T-helper 2 cell (primary cell): ENCODE measurements at places on chromosomes 12 and 14.

GRCh38 chr14:77589099-77589498 lies 27.3 kb downstream of the SPTLC2 start:
- no peak for DNase-seq

DNA sequence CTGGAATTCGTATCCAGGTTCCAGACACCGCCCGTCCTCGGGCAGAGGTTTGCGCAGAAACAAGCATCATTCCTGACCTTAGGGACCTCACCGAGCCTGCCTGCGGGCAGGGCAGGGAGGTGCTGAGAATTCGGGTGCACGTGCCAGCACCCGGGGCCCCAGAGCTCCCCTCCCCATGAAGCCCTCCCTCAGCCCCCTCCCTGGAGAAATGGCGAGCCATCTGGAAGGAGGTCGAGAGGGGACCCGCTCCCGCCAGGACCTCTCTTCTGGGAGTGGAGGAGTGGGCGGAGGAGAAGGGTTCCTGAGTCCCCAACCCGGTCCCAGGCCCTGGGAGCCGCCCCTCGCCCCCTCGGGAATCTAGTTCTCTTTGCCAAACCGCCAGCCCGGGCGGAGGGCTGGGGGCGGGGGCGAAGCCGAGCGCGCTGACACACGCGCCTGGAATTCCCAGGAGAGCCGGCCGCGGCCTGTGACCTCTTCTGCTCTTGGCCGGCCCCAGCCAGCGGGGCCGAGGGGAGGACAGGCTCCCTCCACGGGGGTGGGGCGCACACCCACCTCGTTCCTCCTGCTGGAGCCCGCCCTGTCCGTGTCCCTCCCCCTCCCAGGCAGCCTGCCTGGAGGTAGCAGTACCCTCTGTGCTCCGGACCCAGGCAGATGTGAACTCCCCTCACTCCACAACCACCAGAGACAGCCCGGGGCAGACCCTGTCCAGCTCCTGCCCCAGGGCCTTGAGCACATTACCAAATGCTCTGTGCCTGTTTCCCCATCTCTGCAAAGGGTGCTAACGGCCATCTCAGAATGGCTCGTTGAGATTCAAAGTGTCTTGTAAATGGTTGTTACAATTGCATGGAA lies 23.0 kb upstream of the GPR132 start:
- DNase-seq, result no peak

DNA sequence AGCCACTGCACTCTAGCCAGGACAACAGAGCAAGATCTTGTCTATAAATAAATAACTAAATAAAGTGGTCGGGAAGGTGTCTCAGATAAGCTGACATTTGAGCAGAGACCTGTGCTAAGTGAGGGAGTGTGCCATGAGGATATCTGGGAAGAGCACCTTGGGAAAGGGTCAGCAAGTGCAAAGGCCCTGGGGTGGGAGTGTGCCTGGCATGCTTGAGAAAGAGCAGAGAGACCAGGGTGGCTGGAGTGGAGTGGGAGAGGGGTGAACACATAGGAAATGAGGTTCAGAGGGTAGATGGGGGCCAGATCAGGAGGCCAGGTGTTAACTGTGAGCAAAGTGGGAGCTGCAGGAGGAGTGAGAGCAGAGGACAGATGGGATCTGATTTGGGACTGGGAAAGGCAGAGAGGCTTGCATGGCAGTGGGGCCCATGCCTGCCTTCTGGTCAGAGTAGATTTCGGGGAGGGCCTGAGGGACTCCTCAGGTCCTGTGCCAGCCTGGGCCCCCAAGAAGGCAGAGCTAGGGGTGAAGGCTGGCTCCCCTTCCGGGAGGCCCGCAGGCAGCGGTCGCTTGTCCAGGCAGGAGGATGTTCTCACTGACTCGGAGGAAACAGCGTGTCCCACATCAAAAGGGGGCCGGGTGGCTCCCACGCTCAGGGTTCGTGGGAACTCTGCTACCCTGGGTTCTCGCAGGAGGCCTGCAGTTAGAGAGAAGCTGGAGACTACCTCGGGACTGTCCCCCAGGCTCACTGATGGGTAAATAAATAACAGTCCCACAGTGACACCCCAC lies 32.6 kb downstream of the DTX1 start:
- peak; percentile 60 for DNase-seq

DNA sequence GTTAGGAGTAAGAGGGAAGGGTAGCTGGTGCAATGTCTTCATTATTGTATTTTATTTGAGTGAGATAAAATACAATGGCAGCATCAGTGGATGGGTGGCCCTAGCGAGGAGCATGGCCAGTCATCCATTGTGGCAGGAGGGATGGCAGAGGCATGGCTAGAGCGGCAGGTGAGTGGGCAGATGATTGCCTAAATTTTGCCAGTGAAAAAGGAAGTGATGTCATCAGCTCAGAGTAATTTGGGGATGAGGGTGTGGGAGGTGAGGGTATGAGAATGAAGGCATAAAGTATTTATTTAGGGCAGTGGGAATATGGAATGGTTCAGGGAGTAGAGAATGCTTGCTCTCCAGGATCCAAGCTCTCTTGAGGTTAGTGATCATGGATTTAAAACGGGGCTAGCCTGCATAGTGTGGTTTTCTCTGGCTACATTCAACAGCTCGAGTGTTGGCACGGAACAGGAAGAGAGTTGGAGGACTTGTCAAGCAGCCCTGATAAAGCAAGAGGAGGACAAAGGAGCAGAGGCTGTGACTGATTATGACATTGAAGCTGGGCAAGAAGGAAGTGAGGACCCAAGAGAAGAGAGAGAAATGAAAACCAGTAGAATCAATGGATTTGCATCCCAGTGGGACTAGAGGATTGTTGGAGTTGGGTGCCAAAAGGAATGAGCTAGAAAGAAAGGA lies 18.7 kb upstream of the SERPINA6 start:
- DNase-seq, result no peak

DNA sequence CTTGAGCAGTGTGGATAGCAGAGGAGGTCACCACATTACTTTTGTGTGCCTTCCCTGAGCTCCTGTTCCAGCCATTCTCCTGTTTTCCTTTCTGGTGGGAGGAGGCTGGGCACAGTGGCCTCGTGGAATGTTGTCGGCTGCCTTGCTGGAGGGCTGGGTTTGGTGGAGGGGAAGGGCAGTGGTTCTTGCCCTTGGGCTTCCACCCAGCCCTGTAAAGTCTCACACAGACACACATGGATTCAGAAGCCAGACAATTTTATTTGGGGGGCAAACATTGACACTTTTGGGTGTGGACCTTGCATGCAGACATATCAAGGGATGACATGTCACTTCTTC lies 866 bp downstream of the NPFF start:
- no peak for DNase-seq

DNA sequence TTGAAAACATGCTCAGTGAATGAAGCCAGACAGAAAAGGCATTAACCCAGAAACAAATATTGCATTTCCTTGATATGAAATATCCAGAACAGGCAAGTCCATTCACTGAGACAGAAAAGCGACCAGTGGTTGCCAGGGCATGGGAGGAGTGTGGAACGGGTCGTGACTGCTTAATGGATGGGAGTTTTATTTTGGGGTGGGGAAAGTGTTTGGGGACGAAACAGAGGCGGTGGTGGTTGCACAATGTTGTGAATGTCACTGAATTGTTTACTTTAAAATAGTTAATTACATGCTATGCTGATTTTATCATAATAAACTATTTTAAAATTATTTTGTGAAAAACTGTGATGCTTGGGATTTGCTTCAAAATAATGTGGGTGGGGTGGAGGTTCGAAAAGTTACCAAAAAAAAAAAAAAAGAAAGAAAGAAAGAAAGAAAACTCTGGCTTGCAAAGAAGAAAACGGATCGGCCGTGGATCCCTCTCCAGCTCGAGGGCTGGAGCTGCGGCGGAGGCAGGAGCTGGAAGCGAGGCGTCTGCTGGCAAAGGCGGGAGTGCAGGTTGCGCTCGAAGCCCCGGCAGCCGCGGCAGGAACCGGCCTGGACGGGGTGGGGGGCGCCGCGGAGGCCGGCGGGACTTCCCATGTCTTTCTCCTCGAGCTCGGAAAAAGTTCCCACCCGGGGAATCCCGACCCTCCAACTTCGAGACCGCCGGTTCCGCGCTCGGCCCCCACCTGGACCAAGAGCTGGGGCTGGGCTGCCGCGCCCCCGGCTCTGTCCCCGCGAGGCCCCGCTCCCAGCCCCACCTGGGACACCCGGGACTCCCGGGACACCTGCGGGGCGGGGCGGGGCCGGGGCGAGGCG lies 524 bp upstream of the P2RX2 start:
- no peak for DNase-seq

GRCh38 chr12:104122298-104122697 lies 15.7 kb downstream of the NFYB start:
- no peak for DNase-seq

DNA sequence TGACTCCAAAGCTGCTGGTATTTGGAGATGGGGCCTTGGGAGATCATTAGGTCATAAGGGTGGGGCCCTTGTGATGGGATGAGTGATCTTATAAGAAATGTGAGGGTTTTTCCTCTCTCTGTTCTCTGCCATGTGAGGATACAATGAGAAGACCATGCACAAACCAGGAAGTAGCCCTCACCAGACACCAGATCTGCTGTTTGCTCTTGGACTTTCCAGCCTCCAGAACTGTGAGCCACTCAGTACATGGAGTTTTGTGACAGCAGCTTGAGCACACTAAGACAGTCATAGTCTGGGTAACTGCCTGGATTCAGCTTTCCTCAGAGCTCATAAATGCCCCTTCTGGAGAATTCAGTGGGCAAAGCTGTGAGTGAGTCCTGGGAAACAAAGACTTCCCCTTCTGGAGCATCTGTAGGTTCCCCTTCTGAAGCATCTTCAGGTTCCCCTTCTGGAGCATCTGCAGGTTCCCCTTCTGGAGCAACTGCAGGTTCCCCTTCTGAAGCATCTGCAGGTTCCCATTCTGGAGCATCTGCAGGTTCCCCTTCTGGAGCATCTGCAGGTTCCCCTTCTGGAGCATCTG lies 11.0 kb upstream of the PPP4R3A start:
- DNase-seq, result no peak

DNA sequence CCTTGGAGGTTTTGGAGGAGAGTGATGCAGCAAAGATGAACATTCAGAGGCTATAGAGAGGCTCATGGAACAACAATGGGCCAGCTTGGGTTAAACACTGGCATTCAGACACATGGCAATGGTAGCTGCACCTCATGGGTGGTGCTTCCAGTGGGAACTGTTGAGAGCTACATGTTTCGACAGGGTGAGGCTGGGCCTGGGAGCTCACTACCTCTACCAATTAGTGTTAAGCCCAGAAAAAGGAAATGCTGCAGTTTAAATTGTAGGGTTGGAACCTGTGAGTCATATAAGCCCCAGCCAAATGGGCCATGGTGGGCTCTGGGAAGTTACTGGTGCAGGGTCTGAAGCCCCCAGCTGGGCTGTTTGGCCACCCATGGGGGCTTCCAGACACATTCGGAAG lies 279.7 kb downstream of the ZFP36L1 start:
- no peak for DNase-seq

DNA sequence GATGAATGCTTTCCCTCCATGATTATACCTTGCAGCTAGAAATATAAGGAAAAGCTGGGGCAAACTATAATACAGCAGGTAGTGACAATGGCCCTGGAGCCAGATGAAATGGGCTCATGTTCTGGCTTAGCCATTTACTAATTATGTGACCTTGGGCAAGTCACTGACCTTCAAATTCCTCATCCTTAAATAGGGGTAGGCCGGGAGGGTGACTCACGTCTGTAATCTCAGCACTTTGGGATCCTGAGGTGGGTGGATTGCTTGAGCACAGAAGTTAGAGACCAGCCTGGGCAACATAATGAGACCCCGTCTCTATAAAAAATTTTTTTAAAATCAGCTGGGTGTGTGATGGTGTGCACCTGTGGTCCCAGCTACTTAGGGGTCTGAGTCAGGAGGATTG lies 155.4 kb downstream of the C12orf75 start:
- no peak for DNase-seq

DNA sequence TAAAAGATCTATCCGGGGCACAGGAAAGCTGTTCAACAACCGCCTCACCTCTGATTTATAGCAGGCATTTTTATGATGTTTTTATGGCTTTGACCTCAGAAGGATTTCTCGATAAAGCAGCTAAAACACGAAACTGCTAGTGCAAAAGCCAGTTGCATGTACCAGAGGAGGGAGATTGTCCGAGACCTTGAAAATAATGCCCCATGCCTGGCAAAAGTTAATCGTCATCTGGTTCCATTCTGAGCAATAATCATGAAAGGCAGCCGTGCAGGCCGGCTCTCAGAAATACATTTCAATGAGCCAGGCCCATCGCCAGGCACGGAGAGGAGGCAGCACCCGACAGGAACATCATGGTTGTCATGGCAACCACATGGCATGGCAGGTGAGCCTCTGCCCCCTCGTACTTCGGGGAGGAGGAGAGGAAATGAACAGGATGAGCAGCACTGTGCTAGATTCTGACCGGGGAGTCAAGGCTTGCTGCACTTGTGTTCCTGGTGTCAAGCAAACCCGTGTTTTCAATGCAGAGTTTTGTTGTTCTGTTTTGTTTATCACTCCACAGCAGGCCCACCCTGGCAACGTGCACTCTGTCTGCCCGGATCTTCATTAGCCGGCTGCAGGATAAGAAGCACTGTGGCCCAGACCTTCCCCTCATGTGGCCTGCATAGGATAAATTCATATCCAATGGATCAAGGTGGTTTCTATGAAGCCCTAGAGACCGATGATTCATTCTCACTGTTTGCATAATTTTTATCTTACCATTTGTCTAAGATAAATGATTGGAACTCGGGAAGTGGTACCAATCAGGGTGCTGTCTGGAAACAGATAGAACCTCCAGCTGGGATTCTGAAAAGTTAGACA lies 160.2 kb downstream of the RIMBP2 start:
- no peak for DNase-seq
